Spleen (tissue), 13 donors: ENCODE measurements at places on chromosomes 11 and 22. TPM values are rescaled to one million over a fixed set of nuclear protein-coding genes. Genes with fewer than 3 reads are reported as not detected.

DNA sequence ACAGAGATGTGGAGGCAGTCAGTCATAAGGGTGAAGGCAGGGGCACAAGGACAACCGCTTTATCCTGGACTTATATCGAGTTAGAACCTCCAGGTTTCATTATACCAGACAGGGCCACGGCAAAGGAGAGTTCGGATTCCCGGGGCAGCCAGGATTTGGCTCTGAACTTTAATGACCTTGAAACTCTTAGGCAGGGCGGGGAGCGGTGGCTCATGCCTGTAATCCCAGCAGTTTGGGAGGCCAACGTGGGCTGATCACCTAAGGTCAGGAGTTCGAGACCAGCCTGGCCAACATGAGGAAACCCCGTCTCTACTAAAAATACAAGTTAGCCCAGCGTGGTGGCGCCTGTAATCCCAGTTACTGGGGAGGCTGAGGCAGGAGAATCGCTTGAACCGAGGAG lies 1.1 kb upstream of the MYRF start:
- H3K27me3 ChIP-seq = no peaks in the 10 kb centered on the region
- DNase-seq = no peak
- no peak overlapping the region for H3K4me3 ChIP-seq
- H3K4me1 ChIP-seq = peaks cover 24% of the 10 kb centered on the region

CLMP gene
- 12.2 TPM for total RNA-seq

GRCh38 chr11:23861615-23862014 lies 635.2 kb upstream of the LUZP2 start:
- H3K4me3 ChIP-seq = no peak overlapping the region
- H3K27me3 ChIP-seq = no peaks in the 10 kb centered on the region
- no peak overlapping the region for H3K27ac ChIP-seq
- no peaks in the 10 kb centered on the region for H3K4me1 ChIP-seq
- H3K36me3 ChIP-seq = no peaks in the 10 kb centered on the region

RTN4RL2 gene
- total RNA-seq = 0.66 TPM
